Activated CD4-positive, alpha-beta T cell treated with anti-CD3 and anti-CD28 coated beads for 4 hours (primary cell): ENCODE measurements at places on chromosomes 1 and 21.

- no peak for DNase-seq
Measured at GRCh38 chr1:186299570-186299969, 75.5 kb downstream of the TPR start.

- DNase-seq = no peak
Measured at GRCh38 chr1:192907545-192908243, 98.9 kb downstream of the RGS2 start.

GRCh38 chr1:176767714-176768136, 304.8 kb downstream of the PAPPA2 start:
- DNase-seq = no peak

DNA sequence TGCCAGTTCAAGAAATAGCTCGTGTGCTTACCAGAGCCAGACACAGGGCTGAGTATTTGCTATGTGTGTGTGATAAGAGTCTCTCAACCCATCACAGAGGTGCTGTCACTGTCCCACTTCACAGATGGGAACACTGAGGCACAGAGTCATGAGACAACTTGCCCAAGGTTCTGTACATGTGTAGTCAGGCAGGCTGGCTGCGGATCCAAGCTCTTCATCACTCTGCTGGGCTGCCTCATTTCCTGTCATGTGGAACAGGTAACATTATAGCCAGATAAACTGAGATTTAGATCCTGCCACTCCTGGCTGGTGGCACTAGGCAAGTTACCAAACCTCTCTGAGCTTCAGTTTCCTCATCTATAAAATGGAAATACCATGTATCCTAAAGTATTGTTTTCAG, 77.8 kb downstream of the ITPKB start:
- no peak for DNase-seq

DNA sequence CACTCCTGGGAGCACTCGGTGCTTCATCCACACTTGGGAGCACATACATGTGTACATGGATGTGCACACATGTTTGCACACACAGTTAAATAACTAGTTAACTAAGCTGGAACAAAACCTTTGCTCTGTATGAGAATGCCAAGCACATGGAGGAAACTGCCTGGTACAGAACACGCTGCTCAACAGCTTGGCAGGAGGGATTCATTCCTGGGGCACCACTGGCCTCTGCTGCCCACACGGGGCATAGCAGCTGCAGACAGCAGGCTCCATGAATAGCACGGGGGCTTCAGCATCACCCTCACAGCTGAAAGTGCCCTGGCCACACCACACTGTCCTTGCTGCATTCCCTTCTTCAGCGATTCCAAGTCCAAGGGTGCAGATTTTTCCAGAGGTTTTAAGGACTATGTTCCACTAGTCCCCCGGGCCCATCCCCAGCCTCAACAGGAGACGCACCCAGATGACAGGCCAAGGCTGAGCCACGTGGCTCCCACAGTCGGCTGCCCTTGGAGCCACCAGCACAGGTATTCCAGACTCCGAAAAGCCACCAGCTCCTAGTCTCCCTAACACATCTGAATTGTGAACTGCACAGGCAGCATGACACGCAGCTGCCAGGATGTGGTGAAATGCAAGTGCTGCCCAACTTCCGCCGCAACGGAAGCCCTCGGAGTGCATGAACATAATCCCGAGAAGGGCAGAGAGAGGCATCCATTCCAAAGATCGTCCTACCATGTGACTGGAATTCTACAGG, 16.9 kb downstream of the NPHP4 start:
- DNase-seq = peak; percentile 28

GRCh38 chr1:61056573-61057439, 25.6 kb upstream of the NFIA start:
- peak; percentile 46 for DNase-seq

DNA sequence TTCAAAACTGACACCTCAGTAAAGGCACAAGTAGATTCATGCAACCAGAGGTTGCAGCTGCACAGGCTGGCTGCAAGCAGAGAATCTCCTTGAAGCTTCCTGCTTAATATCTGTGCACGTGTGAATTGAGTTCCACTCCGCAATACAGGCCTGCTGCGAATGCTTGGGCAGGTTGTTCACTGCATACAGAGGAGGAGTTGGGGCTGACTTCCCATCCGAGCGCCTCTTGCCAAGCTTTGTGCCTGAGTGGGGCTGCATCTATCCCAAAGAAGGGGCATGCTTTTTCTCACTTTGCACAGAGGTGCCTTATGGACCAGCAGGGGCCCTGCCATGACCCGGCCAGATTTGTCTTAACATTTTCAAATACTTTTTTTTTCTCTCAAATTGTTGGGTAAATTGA, 17.9 kb upstream of the PADI1 start:
- no peak for DNase-seq

GRCh38 chr1:221072214-221072613, 193.0 kb downstream of the HLX start:
- DNase-seq = no peak

- no peak for DNase-seq
Measured at GRCh38 chr1:69728206-69728605, 160.5 kb downstream of the LRRC7 start.
